ENCODE measurements at places on chromosomes 4 and X.

- no peak for DNase-seq
These were observed 214.7 kb downstream of the QDPR start for GRCh38 chr4:17296921-17297890.

DNA sequence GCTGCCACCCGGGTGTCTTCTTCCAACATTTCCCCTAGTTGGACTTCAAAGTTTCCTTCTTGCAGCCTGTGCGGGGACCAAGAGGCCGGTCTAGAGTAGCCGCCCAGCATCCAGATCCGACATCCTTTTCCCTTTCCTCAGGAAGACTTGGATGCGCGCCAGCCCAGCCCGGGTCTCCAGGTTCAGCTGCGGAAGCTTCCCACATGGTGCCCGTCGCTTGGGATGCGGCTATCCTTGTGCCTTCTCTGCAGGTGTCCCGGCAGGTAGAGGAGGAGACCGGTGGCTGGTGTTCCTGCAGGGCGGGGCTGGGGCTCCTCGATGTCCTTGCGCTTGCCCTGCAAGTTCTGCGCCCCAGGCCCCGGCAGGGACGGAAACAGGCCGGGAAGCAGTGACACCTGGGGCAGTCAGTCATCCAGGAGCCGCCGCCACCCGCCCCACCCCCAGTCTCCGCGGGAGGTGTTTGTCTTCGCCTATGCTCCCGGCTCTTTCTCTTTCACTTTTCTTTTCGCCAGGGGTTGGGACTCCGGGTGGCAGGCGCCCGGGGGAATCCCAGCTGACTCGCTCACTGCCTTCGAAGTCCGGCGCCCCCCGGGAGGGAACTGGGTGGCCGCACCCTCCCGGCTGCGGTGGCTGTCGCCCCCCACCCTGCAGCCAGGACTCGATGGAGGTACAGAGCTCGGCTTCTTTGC lies at the start of gene IL15:
IL15 (plus strand) TSS at position 502 of the 689 bp plus-strand sequence. CDS start 82,882 bp downstream, outside the sequence.
- peak; percentile 85 for DNase-seq

GRCh38 chrX:48090123-48090522 lies 18.7 kb upstream of the ZNF630 start:
- DNase-seq, result no peak

GRCh38 chr4:61201561-61201960 lies 1.4 kb downstream of the ADGRL3 start:
- no peak for DNase-seq

- DNase-seq, result no peak
These were observed 39.3 kb upstream of the FAM47B start for GRCh38 chrX:34903316-34903715.

DNA sequence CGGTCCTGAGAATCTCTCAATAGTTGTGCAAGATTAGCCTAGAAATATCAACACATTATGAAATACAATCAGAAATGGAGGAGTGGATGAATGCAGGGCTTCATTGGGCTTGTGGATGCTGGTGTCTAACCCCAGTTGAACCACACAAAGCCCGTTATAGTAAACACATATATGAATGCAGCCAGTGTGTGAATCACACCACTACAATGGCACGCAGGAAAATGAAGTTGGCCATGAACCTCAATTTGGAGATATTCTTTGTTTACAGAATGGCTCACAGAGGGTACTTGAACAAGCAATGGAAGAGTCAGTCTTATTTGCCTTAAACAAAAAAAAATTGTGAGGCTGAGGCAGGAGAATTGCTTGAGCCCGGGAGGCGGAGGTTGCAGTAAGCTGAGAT lies 57.8 kb downstream of the SOD3 start:
- no peak for DNase-seq

- no peak for DNase-seq
These were observed 20.3 kb downstream of the ATP8A1 start for GRCh38 chr4:42636645-42636949.

GRCh38 chr4:123747016-123747415 lies 350.4 kb downstream of the SPRY1 start:
- DNase-seq, result no peak

DNA sequence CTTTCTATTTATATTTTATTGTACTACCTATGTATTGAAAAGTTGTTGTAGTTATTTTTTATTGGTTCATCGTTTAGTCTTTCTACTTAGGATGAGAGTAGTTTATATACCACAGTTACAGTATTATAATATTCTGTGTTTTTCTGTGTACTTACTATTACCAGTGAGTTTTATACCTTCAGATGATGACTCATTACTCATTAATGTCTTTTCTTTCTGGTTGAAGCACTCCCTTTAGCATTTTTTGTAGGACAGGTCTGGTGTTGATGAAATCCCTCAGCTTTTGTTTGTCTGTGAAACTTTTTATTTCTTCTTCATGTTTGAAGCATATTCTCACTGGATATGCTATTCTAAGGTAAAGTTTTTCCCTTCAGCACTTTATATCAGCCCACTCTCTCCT lies 7.7 kb downstream of the LUZP4 start:
- DNase-seq, result no peak

DNA sequence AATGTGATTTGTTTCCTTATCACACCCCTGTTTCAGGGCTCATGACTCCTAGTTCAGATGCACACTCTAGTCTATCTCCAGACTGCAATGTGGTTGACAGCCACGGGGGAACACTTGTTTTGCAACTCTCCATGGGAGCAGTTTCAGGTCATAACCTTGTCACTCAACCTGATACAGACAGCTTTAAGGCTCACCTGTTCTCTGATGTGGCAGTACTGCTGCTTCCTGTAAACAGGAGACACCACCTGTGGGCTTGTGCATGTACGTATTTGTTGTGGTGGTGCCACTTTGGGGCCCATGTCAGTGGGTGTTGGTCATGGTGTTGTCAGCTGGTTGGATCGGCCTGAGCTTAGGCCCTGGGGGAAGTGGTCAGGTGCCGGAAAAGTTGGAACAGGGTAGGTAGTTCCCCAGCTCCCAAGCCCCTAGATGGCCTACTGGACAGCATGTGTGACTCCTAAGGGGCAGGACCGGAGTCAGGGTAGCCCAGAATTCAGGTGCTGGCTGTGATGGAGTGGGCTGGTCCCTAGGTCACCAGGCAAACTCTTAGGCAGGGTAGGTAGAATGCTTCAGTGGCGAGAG lies 46.2 kb downstream of the FAM9B start:
- DNase-seq, result peak; percentile 44

- no peak for DNase-seq
These were observed 16.9 kb downstream of the SYNPO2 start for GRCh38 chr4:118905566-118905965.

- DNase-seq, result peak; percentile 89
These were observed 50.3 kb upstream of the ENPP6 start for GRCh38 chr4:184267673-184268583.

DNA sequence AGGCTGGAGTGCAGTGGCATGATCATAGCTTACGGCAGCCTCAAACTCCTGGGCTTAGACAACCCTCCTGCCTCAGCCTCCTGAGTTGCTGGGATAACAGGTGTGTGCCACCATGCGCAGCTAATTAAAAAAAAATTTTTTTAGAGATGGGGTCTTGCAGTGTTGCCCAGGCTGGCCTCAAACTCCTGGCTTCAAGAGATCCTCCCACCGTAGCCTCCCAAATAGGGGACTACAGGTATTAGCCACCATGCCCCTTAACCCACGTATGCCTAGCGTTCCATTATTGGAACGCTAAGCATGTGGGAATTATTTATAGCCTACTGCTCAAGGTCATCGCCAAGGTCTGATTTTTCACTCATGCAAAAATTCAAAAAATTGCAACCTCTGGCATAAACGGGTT lies 20.3 kb upstream of the UBE2D3 start:
- DNase-seq, result no peak

DNA sequence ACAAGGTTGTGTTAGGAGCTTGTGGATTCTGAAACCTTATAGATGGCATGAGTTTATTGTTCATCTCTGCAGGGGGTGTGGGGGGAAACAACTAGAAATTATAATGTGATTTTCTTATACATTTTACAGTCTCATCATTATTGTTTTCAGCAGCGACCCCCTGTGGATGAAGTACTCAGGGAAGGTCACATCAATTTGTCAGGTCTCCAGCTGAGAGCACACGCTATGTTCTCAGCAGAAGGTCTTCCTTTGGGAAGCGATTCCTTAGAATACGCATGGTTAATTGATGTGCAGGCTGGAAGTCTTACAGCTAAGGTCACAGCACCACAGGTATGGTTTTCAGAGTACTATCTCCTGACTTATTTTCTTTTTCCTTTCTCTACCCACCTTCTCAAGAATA lies 72.2 kb downstream of the BLTP1 start:
- peak; percentile 43 for DNase-seq

DNA sequence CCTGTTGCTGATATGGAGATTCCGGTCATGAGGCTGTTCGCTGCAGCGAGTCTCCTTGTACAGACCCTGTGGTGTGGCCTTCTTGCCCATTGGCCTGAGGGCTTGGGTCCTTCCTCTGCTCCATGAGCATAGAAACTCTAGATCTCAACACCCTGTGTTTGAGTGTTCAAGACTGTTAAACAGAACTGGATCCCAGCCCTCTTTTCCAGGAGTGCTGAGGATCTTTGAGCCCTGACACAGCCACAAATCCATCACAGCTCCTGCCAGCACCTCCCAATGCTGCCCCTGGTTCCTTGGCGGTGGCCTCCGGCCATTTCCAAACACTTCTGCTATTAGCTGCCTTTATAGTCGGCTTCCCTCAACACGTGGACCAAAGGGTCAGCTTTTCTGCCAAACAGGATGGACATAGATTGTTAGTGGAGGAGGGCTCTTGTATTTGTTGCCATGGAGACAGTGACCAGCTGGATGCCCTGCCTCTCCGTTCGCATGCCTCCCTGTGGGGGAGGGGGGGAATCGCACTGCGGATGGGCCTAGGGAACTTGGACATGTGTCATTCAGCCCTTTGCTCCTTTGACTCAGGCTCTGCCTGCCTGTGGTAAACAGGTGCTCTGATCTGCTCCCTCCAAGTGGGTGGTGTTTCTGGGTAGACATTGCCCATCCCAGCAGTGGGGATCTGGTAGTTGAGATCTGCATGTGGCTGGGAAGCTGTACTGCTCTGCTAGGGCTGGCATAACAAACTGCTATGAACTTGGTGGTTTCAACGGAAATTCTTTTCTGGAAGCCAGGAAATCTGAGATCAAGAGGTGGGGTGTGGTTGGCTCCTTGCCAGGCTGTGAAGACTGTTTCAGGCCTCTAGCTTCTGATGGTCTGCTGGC lies 6.9 kb upstream of the WDR1 start:
- peak; percentile 57 for DNase-seq

DNA sequence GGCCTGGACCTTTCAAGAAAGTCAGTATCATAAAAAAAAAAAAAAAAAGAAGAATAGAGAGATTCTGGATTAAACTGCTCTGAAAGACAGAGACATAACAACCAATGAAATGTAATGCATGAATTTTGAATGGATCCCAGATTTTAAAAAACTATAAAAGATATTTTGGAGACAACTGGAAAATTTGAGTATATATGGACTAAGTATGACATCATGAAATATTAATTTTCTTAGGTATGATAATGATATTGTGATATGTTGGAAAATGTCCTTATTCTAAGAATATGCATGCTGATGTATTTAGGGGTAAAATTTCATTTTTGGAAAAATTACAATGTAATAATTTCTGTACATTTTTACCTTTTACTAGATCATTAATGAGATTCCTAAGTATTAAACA lies 52.6 kb downstream of the TBC1D19 start:
- no peak for DNase-seq

DNA sequence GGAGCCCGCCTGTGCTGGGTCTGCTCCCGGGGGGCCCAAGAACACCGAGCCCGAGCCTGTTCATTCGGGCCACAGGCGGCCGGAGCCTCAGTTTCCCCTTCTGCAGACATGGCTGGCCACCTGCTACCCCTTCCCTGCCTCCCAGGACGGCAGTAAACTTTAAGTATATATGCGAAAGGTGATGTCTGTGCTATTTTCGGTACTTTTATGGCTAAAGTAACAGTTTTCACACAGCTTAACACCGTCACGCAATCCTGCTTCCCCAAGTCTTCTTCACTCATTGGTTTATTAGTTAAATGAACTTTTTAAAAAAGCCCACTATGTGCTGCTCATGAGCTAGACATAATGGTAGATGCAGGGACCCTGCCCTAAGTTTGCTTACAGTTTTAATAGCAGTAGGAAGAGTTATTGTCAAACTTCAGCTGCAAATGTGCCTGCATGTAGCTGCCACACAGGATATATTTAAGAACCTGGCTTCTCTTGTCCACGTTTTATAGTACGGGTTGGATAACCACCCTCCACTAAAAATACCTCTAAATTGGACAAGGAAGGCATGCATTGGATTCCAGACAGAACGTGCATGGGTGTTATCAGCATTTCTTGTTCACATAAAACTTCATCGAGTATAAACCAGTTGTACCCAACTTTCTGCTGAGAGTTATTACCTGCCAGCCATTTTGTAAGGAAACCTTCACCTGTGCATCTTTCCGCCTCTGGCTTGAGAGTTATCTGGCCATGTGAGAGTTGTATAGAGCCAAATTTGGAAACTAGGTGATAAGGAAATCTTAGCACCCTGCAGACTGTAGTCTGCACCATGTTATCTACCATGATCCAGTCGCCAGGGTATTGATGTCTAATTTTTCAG lies 741 bp downstream of the ANAPC4 start:
- DNase-seq, result no peak

DNA sequence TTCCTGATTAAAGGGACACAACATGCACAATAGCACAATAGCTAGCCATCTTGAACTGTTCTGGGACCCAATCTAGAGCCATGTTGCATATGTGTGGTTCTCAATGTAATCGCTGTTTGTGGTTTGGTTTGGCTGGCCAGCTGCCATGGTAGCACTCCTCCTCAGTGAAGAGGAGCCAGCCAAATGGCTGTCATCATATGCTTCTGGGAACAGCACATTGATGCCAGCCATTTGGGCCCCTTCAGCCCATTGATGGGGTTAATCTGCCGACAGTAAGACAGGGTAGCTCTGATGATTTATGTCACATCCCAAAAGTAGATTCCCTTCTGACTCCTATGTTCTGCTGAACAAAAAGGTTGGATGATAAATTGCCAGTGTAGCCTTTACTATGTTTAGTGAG lies 48.5 kb downstream of the AWAT2 start:
- DNase-seq, result no peak

GRCh38 chrX:103066606-103067005 lies 2.6 kb upstream of the BEX1 start:
- no peak for DNase-seq

GRCh38 chr4:139175646-139176301 lies 1.2 kb downstream of the ELF2 start:
- DNase-seq, result no peak

DNA sequence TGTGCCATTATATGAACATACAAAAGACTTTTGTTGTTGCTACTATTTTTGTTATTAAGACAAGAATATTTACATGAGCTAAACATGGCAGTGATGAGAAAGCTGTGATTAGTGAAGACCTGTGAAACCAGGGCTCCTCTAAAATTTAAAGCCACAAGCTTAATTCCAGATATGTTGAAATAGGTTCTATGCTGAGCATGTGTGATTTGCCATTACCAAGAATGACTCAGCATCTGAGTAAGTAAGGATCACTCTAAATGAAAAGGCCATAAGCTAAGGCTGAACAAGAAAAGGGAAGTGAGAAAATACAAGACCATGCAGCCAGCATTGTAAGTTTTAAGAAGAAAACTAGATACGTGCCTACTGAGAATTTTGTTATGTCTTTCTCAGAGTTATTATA lies 75.9 kb upstream of the CAMK2D start:
- DNase-seq, result no peak

DNA sequence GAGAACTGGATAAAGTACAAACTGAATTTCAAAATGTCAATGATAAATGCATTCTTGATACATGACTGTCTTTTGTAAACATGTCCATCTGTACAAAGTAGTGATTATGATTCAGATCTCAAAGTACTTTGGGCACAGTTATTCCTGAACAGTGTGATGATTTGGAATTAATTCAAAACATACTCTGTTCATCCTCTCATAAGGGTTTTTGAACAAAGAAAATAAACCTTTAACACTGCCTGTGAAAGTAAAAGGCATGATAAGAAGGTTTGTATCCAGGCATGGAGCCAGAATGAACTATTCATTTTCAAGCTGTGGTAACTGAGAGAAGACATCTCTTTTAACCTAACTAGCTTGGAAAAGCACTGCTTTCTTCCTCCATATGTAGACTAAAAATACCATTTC lies 883 bp upstream of the KLHL4 start:
- no peak for DNase-seq
